ENCODE measurements at places on chromosomes 3 and 15.

- no peak for DNase-seq
Measured at GRCh38 chr15:33209575-33210481, 15.3 kb upstream of the FMN1 start.

- no peak for DNase-seq
Measured at GRCh38 chr15:40058476-40059140, 19.6 kb upstream of the SRP14 start.

GRCh38 chr3:38455639-38456430 lies 2.1 kb downstream of the ACVR2B start:
- DNase-seq, result no peak

DNA sequence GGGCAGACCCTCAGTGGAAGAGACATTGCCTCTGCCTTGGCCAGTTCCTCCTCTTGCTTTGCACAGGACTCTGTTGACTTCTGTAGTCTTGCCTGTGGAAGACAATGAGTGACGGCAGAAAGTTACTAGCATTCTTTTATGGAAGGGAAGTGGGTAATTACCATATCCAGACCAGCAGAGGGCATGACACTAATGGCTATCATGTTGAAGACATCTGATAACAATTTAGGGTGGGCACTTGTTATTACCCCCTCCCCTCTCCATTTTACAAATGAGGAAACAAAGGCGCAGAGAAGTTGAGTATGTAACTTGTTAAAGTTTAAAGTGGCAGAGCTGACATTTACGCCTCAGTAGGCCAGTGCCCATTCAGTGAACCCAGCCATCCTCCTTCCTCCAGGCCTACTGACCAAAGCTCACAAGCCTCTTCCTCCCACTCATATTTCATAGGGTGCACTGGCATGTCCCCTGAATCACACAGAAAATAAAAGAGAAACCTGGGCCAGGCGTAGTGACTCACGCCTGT lies 48.2 kb upstream of the FMN1 start:
- DNase-seq, result no peak

DNA sequence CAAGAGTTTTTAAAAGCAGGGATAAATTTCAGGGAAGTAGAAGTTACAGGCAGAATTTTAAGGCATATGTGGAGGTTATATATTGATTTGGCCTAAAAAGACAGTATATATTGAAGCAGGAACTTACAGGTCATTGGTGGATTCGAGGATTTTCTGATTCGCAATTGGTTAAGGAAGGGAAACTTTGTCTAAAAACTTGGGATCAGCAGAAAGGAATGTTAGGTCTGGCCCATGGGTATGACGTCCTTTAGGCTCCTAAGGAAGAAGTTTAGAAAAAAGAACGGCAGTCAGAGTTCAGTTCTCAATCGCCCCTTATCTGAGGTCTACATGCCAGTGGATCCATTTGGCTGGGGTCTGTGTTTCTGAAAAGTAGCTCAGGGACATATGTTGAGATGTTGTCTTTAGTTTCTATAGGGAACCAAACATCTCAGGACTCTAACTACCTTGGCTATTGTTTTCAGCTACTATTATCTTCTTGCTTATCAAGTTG lies 33.2 kb upstream of the ACP3 start:
- DNase-seq, result no peak

GRCh38 chr15:26873846-26874245 lies 7.0 kb downstream of the GABRA5 start:
- no peak for DNase-seq

DNA sequence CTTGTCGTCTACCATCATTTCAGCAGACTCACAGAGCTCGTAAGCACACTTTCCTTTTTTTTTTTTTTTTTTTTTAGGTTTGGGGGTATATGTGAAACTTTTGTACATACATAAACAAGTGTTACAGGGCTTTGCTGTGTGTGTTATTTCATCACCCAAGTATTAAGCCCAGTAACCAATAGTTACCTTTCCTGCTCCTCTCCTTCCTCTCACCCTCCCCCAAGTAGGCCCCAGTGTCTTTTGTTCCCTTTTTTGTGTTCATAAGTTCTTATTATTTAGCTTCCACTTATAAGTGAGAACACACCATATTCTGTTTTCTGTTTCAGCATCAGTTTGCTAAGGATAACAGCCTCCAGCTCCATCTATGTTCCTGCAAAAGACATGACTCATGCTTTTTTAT lies 746.8 kb downstream of the GRM7 start:
- no peak for DNase-seq
